ENCODE measurements at places on chromosomes 4 and X.

DNA sequence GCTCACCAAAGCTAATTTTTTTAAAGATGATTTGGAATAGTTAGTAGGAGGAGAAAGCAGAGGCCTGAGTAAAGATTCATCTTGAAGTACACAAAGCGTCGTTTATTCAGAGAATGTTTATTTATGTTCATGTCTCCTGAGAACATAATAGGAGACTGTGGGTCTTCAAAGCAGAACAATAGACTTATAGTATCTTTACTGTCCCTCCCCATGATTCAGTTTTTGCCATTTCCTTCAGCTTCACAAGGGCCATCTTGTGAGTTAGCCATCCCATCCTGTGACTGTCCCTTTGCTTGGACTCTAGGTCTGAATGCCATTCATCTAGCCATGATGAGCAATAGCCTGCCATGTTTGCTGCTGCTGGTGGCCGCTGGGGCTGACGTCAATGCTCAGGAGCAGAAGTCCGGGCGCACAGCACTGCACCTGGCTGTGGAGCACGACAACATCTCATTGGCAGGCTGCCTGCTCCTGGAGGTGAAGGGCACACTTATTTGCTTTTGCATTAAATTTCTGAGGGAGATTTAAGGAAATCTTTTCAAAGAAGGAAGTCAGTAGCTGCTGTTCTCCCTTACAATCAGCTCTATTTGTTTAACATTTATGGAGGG is 105.8 kb downstream of the NFKB1 start:
- no peak for DNase-seq

- no peak for DNase-seq
These were observed 679.4 kb downstream of the PDHA2 start for GRCh38 chr4:96519291-96519690.

DNA sequence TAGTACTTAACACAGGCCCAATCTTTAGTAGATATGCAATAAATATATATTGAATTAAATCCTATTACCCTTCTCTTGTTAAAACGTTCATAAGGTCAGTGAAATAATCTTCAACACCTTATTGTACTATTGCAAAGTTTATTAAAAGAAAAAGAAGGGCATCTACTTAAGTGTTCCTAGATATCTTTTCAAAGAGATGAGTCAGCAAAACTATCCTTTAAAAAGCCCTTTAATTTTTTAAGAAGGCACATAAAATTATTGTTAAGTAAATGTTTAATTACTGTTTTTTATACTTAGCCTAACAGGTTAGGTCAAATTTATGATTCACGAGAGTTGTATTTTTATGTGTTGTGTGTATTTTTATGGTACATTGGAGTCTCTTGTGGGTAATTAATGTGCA is 77.3 kb upstream of the PPP1R2C start:
- DNase-seq = no peak

GRCh38 chr4:139603576-139604410 is 47.8 kb upstream of the SETD7 start:
- peak; percentile 46 for DNase-seq

GRCh38 chrX:9473708-9474107 is 8.8 kb downstream of the TBL1X start:
- no peak for DNase-seq

GRCh38 chr4:17323554-17324385 is 188.1 kb downstream of the QDPR start:
- peak; percentile 50 for DNase-seq

GRCh38 chrX:148914783-148915182 is 414.4 kb downstream of the AFF2 start:
- no peak for DNase-seq

Data from HFF-Myc (cell line).